ENCODE measurements at places on chromosomes 6 and 20. TPM values are rescaled to one million over a fixed set of nuclear protein-coding genes. Genes with fewer than 3 reads are reported as not detected.

The BPIFB2 gene
- total RNA-seq, result not detected

The CST4 gene
- not detected for total RNA-seq

The EMILIN3 gene
- 1.5 TPM for total RNA-seq

The ZC2HC1B gene
- not detected for total RNA-seq

The NRSN1 gene
- not detected for total RNA-seq

The NKX2-4 gene
- not detected for total RNA-seq

The C6orf15 gene
- not detected for total RNA-seq

- no peak for DNase-seq
Observed at GRCh38 chr6:73032586-73032985, 192.7 kb downstream of the KHDC1L start.

DNA sequence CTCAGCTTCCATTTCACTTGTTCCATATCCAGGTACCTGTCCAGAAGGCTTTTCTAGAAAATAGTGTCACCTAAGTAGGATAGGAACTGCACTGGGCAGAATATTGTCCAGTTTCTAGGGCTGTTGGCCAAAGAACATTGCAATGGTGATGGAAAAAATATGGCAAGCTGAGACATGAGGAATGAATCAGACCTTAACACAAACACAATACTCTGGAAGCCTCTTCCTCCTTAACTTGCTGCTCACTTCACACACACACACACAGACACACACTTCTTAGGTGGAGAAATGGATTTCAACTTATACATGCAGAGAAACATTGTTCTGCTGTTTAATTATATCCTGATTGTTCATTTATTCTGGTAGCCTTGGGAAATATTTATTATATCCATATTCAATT, 203.0 kb upstream of the RGS17 start:
- no peak for DNase-seq

- no peak for DNase-seq
Observed at GRCh38 chr6:149209871-149210775, 107.4 kb upstream of the TAB2 start.

GRCh38 chr6:46134216-46134615, 4.4 kb downstream of the ENPP4 start:
- no peak for DNase-seq

DNA sequence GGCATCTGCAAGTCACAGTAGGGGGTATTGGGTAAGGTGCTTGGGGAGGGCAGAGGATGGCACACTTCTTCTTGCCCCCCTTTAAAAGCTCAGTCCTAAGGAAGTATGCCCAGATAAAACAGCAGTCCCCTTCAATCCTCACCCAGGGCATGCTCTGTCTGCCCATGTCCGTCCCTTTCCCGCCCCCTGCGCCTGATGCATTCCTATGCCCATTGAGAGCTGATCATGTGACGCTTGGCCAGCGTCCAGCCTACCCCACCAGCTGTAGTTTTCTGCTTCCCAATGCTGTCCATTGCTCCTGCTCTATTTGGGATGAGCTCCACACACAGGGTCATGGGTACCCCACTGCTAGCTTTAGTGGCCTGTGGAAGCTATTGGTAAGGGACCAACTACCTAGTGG, 8.3 kb downstream of the SIGLEC1 start:
- DNase-seq, result no peak

- DNase-seq, result peak; percentile 45
Observed at GRCh38 chr6:36839749-36840431, 646 bp upstream of the CPNE5 start.

GRCh38 chr6:47235421-47235820, 74.3 kb downstream of the TNFRSF21 start:
- no peak for DNase-seq

GRCh38 chr6:73076211-73076954, 148.9 kb downstream of the KHDC1L start:
- DNase-seq, result no peak

DNA sequence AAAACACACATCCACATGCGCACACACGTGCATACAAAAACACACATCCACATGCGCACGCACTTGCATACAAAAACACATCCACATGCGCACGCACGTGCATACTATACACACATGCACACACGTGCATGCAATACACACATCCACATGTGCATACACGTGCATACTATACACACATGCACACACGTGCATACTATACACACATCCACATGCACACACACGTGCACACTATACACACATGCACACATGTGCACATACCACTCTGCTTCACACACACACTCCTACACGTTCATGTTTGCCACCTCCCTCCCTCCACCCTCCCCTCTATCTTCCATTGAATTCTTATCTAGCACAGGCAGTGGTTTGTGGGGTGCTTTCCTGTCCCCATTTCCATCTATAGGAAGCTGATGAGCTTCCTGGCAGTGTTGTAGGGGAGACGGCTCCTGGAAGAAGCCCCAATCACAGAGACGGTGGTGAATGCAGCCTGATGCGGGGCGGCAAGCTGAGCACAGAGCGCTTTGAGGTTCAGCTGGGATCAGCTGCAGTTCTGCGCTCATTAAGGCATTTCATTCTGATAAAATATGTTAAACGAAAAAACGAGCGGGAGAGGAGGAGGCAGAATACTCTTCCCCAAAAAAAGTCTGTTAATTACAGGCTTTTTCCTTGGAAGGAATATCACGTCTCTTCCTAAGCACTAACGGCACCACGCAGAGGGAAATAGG, 287.7 kb downstream of the TAF4 start:
- DNase-seq, result no peak

GRCh38 chr6:121835662-121836061, 400.2 kb downstream of the GJA1 start:
- no peak for DNase-seq

- DNase-seq, result no peak
Observed at GRCh38 chr20:35602851-35603495, 12.7 kb upstream of the SPAG4 start.

DNA sequence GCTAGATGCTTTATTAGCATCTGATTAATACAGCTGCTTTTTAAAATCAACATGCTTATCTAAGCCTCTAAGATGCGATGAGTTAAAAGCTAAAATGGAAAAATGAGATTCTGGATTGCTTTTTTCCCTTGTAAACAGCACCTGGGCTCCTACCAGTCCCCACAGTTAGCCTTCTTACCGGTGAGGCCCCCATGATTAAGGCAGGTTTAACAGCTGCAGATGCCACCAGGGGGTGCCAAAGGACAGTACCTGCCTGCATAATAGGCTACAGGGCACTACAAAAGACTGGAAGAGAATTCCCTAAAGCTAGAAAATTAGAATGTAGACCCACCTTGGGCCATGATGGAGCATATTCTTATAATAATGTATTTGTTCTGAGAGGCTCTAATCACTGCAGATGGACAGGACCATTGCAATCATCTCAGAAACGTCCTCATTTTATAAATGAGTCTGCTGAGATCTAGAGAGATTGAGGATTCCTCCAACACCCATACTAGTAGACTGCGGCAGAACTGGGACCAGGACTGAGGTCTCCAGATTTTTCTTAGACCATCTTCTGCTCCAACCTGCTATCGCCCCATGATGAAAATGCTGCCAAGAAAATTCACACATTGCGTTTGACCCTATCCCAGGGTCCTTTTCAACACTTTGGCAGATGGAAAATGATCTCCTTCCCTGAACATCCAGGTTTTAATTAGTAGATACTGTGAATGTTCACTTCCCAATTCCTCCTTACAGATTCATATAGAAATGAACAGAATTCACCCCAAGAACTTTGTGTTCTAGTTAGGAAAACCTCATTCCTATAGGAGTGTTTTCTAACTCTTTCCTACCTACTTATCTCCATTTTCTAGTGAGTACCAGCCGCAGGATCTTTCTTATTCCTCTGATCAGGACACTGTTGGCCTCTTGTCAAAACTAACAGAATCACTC, 148.8 kb downstream of the RPS12 start:
- peak; percentile 22 for DNase-seq

- no peak for DNase-seq
Observed at GRCh38 chr6:167984876-167985604, 12.4 kb upstream of the KIF25 start.
